ENCODE measurements at places on chromosomes 4 and X.

DNA sequence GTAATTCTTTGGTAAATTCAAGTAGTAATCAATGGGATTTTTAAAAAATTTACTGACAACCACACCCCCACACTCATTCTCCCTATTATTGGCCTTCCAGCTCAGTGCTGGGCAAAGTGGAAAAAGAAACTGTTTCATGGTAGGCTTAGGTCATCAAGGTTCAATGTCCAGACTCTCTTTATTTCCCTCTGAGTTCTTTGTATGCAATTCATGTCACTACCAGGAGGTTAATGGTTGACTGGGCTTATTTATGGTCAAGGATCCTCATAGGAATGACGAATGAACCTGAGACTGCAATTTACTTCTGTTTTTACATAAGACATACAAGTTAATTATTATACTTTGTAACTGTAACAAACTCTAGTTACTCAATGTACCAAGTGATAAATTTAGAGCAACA, 403.2 kb downstream of the KLHL13 start:
- DNase-seq = no peak

DNA sequence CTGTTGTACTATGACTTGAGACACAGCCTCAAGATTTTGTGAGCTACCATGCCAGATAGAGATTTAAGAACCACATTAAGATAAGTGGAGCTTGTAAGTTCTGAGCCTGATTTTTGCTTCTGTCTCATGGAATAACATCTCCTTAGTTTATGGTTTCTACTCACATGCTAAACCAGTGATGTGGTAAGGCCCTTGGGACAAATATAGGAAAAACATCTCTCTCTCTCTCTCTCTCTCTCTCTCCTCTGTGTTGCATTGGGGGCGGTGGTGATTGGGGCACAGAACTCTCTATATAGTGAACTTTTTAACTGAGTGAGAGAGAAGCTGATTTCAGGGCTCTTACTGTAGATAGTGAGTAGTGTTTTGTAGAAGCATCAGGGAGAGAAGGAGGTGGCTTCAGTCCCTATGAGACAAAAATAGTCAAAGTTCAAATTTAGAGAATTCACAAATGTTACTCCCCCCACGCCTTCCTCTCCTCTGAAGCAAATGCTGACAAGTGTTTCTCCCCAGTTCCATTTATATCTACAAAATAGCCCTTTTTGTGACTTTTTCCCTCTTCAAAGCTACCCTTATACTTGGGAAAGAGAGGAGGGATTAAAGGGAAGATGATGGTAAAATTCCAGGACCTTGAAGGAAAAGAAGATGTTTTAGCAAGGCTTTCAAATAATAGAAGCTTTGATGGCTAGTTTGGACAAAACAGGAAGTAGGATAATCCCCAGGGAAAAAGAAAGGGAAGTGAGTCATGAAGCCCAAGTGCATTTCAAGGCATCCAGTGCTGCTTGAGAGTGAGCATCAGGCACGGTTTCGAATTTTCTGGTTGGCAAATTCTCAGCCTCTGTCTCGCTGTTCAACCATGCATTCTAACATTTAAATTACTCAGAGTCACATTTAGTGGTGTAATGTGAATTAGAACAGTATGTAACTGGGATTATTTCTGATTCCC, 134.3 kb upstream of the AP1S2 start:
- no peak for DNase-seq

GRCh38 chr4:102551958-102552565, 50.9 kb downstream of the NFKB1 start:
- no peak for DNase-seq

DNA sequence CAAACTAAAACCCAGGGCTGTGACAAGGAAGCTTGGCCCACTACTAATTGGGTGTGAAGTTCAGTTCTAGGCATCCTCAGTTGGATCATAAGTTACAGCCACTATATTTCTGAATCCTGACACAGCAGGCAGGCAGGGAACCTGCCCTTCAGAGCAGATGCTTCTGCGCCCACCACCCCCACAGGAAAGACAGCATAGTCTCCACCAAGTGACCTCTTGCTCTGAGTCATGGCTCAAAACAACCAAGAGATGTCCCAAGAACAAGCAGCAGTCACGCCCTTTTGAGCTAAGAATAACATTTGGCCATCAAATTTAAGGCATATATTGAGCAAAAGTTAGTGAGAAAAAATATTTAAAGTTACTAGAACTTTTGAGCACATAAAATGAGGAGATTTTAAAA, 170.7 kb upstream of the SMARCAD1 start:
- no peak for DNase-seq

GRCh38 chrX:13029887-13030771, 14.3 kb downstream of the FAM9C start:
- DNase-seq = no peak

GRCh38 chr4:3108211-3108610, 33.7 kb downstream of the HTT start:
- no peak for DNase-seq

- DNase-seq = no peak
Measured at GRCh38 chr4:41640906-41641305, 102.9 kb downstream of the LIMCH1 start.

GRCh38 chr4:137421796-137422195, 110.5 kb downstream of the PCDH18 start:
- no peak for DNase-seq

- DNase-seq = no peak
Measured at GRCh38 chr4:87031920-87032319, 97.1 kb downstream of the AFF1 start.

DNA sequence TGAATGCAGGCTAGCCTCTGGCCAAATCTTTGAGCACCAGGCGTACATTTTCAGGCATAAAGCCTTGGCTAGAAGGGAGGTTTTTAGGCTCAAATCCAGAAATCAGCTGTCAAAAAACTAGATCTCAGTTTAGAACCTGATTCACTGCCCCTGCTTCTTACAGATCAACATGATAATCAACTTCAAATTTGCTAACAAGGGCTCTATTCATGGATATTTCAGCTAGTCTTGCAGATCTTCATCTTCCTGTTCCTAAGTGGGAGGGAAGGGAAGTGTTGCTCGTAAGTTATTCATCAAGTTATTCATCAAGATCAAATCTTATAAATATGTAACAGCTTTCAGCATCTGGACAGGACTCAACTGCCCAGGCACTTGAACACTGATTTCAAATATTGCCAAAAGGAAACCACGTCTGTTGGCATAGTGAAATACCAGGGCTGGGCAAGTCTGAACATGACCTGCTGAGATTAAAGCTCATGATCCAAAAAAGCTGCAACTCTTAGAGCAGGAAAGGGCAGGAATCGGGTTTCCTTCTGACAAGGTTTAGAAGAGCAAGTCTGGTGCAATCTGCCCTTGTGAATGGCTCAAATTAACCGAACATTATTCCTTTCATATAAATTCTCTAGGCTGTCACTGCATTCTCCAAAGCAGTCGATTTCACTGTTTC, 200.3 kb downstream of the PDGFC start:
- DNase-seq = no peak

- no peak for DNase-seq
Measured at GRCh38 chrX:24862343-24862742, 153.4 kb downstream of the ARX start.

DNA sequence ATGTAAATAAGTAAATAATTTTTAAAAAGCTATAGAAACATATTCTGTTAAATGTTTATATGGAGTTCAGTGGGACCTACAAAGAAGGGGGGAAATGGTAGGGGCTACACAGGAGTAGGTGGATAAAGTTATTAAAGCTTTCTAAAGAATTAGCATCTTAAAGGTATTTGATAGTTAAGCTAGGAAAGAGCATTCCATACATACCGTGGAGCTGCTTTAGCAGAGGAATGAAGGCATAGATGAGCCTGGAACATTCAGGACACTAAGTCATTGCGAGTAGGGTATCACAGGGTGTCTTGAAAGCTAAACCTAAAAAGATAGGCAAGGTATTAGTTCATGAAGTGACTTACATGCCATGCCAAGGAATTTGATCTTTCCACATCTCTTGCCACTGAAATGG, 60.4 kb downstream of the SLC10A6 start:
- DNase-seq = no peak

- no peak for DNase-seq
Measured at GRCh38 chr4:100826067-100826466, 308.2 kb upstream of the EMCN start.

- no peak for DNase-seq
Measured at GRCh38 chr4:91448668-91449330, 855.0 kb upstream of the GRID2 start.

DNA sequence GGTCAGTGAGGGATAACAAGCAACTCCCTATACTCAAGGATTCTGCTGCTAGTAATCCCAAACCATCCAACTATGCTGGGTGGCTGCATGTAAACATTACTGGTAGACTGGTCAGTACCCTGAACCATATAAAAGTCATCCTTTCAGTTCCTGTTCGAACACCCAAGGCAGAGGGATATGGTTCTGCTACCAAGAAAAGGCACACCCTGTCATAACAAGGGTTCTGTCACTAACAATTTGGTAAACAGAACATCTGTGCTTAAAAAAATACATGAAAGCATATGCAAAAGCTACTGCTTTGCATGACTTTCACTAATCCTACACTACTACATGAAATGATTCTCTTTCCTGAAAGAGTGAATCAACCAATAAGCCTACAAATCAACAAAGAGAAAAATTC, 76.8 kb upstream of the MCF2 start:
- DNase-seq = no peak

- DNase-seq = no peak
Measured at GRCh38 chr4:85446141-85446861, 28.6 kb upstream of the ARHGAP24 start.

DNA sequence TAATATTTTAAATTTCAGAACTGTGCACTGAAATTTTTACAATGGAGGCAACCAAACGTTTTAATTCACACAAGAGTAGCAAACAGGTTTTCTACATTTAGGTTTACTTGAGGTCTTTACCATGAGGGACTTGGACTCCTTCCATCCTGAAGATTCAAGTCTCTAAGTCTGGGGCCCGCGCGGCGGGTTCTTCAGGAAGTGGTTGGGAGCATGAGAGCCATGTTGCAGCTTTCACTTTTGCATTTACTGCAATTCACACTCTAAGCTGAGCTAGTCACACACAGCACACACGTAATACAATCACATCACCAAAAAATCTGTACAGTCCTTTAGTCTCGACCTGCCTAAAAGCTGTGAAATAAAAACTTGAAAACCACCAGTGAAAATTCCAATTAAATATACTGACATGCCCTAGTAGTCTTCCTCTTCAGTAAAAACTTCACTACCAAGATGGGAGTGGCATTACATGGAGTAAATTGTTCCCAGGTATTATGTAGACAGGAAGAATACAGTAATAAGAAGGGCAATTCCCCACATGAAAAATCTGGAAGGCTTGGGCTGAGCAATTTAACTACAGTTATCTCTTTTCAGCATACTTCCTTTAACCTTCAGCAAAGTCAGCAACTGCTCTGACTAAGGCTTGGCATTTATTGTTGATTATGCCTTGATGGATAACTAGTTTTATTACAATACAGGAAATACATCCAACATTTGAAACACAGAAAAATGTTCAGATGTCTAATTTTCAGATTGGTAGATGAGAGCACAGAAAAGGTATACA, 571.1 kb upstream of the DIPK2B start:
- no peak for DNase-seq

- DNase-seq = no peak
Measured at GRCh38 chr4:98314791-98315565, 53.8 kb downstream of the RAP1GDS1 start.

DNA sequence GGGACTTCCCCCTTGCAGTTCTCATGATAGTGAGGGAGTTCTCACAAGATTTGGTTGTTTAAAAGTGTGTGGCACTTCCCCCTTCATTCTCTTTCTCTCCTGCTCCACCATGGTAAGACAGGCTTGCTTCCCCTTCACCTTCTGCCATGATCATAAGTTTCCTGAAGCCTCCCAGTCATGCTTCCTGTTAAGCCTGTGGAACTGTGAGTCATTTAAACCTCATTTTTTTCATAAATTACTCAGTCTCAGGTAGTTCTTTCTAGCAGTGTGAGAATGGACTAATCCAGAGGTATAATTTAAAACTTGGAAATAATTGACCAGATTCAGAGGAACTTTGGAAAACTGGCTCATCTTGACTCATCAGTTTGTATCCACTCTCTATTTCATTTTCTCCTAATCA, 129.0 kb downstream of the TMEM47 start:
- DNase-seq = no peak

GRCh38 chrX:129637217-129638109, 17.3 kb downstream of the APLN start:
- DNase-seq = peak; percentile 62

DNA sequence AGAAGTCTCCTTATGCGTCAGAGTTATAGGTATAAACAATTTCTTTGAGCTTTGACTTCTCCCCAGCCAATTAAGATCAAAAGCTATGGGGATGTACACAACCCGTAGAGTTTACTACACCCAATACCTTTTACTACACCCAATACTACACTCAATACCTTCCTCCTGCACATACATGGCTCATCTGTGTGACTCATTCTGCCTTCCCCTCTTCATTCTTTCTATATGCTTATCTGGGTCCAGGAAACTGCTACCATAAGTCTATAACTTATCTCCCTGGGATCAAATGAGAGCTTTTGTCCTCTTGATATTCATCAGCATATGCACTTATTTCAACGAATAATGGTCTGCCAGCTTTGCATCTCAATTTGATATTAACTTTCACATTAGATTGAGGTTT, 28.2 kb downstream of the ANKRD50 start:
- no peak for DNase-seq

GRCh38 chrX:129771266-129771995, 8.3 kb upstream of the SASH3 start:
- no peak for DNase-seq

GRCh38 chr4:180058691-180059215, 2184.4 kb upstream of the TENM3 start:
- no peak for DNase-seq

- no peak for DNase-seq
Measured at GRCh38 chr4:40916880-40917279, 167.1 kb downstream of the NSUN7 start.

- peak; percentile 29 for DNase-seq
Measured at GRCh38 chrX:22135994-22136684, 104.0 kb downstream of the PHEX start.

DNA sequence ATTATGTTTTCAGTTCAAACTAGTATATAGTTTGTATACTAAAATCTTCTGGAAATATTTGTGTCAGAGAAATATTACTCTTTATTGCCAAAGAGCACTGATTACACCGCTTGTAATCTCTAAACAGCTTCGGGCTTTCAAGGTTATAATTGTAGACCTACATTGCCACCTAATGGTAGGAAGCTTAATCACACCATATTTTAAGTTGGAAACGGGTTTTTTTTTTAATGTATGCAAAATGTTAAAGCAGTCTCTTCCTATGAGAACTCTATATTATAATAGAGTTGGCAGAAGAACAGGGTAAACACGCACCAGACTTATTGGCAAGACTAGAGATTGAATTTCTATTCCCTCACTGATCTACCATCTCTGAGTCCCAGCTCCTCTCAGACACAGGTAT, 19.5 kb upstream of the NFXL1 start:
- peak; percentile 58 for DNase-seq

All from hematopoietic multipotent progenitor cell treated with erythropoietin and hydrocortisone succinate and interleukin-3 and kit ligand, for 15 days (in vitro differentiated cells).